Left hindlimb (tissue), 1 donor: ENCODE measurements at places on chromosomes 5 and 9.

GRCh38 chr5:33422191-33422590 lies 18.6 kb upstream of the TARS1 start:
- no peak for DNase-seq

- no peak for DNase-seq
Observed at GRCh38 chr5:154999865-155000264, 13.7 kb upstream of the KIF4B start.

- DNase-seq: no peak
Observed at GRCh38 chr5:112467485-112467884, 48.4 kb upstream of the EPB41L4A start.

DNA sequence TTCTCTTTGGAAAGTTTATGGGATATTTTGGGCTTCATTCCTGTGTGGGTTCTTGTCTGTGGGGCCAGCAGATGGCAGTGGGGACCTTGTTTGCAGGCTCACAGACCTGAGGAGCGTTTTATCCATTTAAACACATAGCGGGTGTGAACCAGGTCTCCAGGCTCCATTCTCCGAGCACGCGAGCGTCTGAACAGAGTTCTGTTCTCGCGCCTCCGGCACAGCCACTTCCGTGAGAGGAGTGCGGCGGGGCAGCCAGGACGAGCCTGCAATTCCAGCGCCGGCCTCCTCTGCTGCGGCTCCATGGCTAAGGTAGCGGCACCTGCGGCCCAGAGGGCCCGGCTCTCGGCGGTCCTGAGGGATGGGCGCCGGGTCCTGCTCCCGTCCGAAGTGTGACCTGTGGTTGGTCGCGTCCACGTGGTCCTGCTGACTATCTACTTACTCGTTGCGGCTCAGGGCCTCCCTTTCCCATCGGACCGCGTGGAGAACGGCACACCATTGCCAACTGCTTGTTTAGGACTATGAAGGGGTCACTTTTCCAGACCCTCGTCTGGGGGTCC lies 7.3 kb downstream of the NRARP start:
- DNase-seq: peak; percentile 34

DNA sequence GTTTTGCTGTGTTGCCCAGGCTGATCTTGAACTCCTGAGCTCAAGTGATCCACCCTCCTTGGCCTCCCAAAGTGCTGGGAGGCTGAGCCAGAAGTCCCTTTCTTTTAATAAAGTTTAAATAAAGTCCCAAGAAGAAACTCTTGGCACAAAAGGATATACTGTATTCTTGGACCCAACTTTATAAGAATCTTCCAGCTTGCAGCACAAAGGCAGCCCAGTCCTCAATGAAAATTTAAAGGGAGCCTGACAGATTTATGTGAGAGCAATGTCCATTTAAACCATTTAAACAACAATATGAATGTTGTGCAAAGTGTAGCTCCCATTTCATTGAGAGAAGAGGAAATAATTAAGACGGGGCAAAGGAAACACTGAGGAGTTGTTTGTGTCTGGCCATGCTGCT lies 217.0 kb downstream of the DOCK8 start:
- no peak for DNase-seq

DNA sequence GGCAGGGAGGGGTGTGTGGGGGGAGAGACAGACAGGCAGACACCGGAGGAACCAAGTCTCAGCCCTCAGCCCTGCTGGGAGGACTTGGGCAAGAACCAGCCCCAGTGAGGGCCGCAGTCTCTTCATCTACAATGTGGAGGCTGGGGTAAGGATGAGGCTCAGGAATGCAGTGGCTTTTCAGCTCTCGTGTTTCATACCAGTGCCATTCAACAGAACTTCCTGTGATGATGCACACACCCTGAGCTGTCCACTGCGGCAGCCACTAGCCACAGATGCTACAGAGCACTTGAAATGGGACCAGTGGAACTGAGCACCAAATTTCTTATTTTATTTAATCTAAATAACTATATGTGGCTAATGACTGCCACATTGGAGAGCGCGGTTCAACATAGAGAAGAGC lies 10.7 kb downstream of the CAMK2A start:
- DNase-seq: no peak

DNA sequence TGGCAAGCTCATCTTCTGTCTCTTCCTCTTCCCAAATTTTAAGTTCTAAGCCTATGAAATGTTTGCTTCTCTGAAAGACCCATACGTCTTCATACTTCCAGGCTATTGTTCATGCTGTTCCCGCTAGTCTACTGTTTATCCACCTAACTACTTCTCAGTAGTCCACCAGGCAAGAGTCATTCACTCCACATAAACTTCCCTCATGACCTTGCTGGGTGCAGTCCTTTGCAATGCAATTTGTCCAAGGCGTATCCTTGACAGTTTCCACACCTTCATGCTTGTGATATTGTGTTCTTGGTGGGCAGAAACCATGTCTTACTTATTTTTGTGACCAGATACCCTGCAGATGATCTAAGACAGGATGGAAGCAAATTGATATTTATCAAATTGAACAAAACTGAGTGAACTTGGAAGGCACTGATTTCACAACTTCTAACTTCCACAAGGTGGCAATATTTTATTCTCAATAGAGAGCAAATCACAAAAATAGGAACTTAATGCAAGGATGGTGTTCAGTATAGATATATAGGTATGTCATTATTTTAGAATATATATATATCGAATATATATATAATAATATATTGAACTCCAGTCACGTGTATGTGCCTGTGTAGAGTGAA lies 30.3 kb downstream of the TYRP1 start:
- no peak for DNase-seq

- no peak for DNase-seq
Observed at GRCh38 chr5:87015901-87016300, 251.8 kb upstream of the RASA1 start.

GRCh38 chr5:123147128-123147715 lies 58.2 kb downstream of the PRDM6 start:
- no peak for DNase-seq
